Activated CD8-positive, alpha-beta memory T cell treated with anti-CD3 and anti-CD28 coated beads for 1 hour (primary cell): ENCODE measurements at places on chromosomes 4 and X.

DNA sequence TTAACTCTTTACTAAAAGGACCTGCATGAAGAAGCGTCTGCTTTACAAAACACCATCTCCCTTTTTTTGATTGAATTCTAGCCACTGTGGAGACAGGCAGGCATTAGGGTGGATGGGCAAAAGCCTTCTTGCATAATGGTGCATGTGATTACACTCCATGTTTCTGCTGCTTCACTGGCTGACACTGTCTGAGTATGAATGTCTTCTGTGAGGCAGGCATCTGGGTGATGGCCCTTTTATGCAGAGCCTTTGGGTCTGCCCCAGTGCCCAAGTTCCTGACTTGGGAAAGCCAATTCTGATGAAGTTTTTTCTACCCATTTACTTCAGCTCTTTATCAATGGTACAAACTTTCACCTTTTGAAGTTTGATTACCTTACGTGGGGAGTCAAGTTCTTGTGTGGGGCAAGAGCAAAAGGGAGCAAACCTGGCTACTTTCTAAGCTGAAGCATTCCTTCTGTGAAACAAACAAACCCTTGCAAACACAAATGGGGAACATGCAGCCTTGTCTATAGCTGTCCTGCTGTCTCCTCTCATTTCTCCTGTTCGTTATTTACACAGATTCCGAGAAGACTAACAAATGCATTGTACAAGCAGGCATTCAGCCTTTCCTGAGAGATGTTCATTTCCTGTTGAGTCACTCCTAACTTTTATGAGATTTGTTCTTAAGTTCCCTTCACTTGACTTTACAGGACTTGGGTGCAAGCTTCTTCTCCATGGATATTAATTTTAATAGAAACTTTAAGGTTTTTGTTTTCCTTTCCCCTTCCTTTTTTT, 301.9 kb downstream of the TLL1 start:
- DNase-seq: no peak

DNA sequence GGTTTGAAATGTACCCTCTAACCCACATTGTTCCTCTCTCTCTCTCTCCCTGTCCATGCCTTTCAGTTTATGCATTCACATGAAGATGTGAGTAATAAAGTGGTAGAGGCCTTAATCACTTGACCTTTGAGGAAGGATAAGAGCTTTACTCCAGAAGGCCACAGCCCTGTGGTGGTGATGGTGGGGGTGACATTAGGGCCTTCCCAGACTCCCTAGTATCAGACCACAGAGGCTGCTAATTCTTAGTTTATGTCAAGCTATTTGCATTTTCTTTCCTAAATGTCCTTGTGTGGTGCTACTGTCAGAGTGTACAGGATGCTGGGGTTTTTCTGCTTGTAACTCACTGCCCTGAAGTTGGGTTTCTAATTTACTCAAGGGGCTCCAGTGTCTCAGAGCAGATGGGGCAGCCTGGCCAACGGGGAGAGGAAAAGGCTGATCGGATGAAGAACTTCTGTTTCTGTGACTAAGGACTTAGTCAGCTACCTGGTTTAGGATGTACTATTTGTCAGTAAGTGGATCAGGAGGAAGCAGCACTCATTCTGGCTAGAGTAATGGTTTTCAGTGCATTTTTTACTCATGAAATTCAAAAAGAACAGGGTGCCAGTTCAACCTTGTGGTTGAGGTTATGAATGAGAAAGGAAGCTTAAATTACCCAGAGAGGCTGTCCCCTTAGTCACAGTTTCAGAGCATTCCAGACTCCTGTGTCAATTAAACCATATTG, 509.6 kb upstream of the DIPK2B start:
- no peak for DNase-seq

- no peak for DNase-seq
Observed at GRCh38 chr4:114563536-114564315, 34.9 kb upstream of the UGT8 start.

GRCh38 chr4:105291925-105292324, 145.2 kb downstream of the TET2 start:
- DNase-seq: no peak

- no peak for DNase-seq
Observed at GRCh38 chr4:100289946-100290345, 99.7 kb upstream of the DDIT4L start.

DNA sequence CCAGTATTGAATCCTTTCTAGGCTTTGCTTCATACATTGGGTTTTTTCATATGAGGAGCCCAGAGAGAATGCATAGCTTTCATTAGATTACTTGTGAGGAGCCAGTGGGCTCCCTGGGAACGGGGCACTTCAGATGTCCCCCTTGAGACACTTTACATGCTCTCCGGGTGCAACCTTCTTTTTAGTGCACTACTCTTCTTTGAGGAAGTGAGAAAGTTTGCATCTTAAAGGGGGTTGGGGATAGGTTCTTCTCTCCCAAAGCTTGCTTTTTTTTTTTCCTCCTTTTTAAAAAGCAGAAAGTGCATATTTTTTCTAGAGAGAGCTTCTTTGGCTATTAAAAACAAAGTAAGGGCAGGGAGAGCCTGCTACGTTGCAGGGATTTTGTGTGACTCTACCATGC, 4.3 kb downstream of the HADH start:
- DNase-seq: no peak

- DNase-seq: no peak
Observed at GRCh38 chr4:156972379-156973015, 898 bp upstream of the PDGFC start.

DNA sequence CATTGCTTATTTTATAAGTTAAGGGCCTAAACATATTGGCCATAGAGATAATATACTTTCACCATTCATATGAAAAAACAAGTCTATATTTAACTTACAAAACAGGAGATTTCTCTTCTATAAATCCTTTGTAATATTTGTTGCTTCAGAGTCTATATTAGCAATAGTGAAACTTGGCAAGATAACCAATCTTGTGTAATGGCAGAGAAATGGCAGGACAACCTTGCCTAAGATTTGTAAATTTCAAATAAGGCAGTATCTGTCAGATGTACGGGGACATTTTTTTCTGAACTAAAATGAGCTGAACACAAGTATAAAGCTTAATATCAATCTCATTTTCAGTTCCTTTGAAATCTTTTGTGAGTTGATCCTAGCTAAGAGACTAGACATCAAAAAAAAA, 17.8 kb upstream of the CPEB2 start:
- no peak for DNase-seq

DNA sequence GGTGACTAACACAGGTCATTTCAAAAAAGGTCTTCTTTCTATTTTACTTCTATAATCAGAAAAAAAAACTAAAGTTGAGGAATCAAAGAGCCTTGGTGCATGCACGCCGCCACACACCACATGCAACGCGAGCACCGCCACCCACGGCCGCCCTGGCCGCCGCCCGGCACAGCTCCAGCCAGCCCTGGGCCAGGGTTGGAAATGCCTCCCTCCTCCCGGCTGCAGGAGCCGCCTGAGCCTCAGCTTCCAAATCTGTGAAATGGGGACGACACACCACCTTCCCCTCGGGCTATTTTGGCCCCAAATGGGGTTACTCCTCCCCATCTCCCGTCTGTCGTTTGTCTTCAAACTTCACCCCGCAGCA, 39.7 kb upstream of the MAN2B2 start:
- DNase-seq: no peak

DNA sequence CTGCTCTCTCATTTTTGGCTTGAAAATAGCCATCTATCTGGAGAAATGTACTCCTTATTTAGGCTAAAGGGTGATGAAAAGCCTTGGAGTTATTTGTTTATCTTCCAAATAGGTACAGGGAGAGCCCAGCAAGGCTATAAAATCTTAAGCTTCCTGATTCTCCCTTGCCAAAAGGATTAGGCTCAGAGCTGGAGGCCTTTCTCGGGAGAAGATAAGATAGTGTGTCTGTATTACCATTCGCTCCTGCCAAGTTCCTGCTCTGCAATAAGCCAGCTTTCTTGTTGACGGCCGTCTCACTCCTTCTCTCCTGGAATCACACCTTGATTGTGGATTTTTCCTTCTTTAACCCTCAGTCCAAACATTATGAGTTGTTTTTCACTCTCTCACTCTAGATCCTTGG, 171.8 kb upstream of the TTC29 start:
- DNase-seq: no peak

- no peak for DNase-seq
Observed at GRCh38 chr4:149735796-149736195, 79.8 kb downstream of the IQCM start.

DNA sequence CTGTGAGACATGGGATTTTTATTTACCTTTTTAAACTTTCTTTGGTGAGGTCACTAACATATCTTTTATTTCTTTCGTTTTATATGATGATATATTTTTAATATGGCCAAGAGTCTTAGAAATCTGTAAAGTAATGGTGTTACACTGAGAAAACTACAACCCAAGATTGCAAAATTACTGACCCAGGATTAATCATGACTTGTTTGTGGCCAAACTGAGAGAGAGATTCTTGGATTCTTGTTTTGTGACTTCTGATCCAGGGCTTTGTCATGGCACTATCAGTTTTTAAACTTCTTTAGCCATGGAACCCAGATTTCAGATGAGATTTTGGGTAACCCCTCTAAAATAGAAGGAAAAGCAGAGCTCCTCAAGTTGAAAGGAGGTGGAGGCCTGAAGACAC, 42.0 kb downstream of the SGMS2 start:
- DNase-seq: no peak

DNA sequence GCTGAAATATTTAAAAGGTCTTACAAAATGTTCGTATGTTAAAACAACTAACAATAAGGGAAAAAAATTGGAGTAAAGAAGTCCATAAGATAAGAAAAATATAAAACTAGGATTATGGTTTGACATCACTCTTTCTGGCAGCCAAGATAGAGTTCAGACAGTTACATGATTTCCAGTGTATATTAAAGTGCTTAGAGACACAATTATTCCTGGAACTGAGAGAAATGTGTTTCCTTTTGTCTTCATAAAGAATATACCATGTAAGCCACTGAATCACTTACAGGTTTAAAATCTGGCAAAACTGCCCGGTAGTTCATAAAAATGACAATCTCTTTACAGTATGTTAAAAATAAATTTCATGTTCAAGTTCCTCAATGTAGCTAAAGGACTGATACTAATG, 538.7 kb upstream of the ATOH1 start:
- no peak for DNase-seq

GRCh38 chrX:120774606-120775005, 101.1 kb downstream of the CT47B1 start:
- no peak for DNase-seq

DNA sequence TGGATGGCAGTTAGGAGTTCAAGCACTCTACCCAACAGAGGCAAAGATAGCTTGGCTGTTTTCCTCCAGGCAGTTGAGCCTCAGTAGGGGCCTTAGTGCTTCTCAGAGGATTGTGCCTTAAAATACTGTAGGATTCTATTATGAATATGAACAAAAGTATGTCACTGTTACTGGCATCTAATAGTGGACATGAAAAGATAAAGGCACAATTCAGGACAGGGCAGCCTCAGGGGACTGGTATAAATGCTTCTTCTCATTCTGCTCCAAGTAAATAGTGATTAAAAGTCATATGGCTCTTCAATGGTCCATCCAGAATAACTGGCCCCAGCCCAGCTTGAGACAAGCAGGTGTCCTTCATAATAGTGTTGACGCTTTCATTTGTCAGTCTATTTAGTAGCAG, 17.7 kb downstream of the COL4A6 start:
- no peak for DNase-seq

GRCh38 chrX:111431001-111431400, 19.0 kb upstream of the DCX start:
- no peak for DNase-seq

DNA sequence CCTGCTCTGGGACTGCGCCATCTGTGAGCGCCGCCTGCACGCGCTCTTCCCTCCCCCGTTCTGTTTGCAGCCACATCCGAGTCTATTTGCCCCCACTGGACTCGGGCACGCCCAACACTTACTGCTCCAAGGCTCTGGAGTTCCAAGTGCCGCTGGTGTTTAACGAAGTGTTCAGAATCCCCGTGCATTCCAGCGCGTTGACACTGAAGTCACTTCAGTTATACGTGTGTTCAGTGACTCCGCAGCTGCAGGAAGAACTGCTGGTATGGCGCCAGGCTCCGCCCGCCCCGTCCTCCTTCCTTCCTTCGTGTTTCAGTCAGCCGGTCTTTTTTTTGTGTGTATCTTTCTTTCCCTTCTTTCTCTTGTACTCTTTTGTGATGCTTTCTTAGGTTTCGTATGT, 30.7 kb upstream of the CLCN4 start:
- DNase-seq: no peak

GRCh38 chrX:27889878-27890277, 82.1 kb downstream of the MAGEB10 start:
- no peak for DNase-seq

GRCh38 chr4:137378821-137379220, 153.5 kb downstream of the PCDH18 start:
- no peak for DNase-seq

DNA sequence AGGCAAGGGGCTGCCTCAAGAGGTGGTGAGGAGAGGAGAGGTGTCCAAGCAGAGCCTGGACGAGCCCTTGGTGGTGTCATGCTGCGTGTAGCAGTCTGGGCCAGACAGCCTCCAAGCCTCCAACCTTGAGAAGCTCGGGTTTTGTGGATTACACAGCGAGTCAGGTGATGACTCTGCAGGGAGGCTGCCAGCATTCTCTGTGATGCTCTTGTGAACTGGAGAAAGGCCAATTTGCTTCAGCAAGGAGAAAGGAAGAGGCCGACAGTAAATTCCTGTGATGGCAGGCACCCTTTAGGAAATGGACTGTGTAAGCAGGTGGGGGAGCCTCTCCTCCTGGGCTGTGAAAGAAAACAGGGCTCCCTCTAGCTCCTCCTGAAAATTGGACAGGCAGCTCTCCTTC, 36.0 kb upstream of the CD99L2 start:
- DNase-seq: no peak

GRCh38 chr4:125828346-125828745, 513.6 kb downstream of the FAT4 start:
- no peak for DNase-seq

DNA sequence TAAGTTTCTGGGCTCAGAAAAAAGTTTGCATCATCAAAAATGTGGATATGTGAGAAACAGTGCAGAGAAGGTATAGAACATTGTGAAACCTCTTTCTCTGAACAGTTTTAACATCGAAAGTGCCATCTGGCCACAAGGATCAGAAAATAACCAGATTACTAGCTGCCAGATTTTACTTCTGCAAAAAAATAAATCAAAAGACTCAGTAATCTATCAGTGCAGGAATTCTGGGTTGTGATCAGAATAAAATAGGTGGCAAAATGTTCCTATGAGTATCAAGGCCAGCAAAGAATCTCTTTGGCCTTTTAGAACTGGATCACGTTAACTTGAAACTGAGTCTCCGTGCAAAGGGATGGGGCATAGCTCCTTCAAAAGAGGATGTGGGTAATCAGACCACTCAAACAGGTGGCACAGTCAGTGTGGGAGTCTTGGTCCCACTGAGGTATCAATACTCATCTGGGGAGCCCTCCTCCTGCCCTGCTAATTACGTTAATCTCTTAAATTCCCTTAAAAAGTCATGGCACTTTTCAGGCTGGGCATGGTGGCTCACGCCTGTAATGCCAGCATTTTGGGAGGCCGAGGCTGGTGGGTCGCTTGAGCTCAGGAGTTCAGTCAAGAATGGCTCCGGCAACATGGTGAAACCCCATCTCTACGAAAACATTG, 26.7 kb upstream of the RBM47 start:
- DNase-seq: no peak
